ENCODE measurements at places on chromosomes 3 and 15.
A peak's percentile ranks its signal among the peaks of the same experiment; 100 is the strongest.

DNA sequence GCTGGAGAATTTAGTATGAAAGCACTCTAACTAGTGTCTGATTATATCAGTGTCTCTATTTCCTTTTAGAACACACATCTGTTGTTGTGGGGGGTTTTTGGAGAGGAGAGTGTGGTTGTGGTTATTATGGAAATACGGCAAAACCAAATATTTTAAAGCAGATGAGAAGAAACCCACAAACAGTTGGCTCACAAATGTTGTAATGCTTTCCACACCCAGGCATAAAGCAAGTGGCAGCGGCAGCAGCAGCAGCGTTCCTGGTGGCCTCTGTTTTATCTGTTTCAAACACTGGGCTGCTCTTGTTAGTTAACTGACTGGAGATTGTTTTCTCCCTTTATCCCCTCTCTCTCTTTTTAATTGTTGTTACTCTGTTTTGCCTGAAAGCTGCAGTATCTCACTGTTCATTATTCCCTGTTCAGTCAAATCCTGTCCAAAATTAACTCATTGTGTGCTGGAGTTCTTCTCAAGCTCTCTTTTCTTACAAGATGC, 1045.5 kb upstream of the NR2F2 start:
- no peak for DNase-seq

DNA sequence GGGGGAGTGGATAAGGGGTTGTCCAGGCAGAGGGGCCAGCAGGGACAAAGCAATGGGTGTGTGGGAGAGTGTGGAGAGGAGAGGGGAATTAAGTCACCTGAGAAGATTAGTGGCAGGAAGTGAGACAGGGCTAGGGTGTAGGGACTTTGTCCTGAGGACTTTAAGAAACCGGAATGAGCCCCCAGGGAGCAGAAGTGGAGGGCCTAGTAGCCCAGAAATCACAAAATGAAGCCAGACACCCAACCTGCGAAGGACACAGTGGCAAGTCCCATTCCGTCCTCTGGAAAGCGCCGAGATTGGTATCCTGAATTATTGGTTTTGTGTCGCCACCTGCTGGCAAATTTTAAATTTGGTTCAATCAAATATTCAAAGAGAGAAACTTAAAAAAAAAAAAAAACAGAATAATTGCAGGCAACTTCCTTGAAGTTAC, 78.0 kb upstream of the SLC25A36 start:
- DNase-seq = peak; percentile 46

DNA sequence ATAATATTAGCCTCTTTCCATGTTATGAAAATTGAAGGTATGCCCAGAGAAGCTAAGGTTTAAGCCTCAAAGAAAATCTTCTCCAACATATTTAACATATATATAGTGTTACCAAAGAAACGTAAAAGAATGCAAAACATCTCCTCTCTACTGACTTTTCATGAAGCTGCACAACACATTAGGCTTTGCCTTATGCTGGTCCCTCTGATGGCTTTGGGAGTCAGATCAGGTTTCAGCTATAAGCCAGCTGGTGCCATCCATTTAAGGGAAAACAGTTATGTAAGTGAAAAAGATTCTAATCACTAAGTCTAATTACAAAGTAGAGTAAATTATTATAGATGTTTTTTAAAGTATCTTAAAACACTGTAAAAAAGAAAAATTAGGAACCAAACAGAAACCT, 410.5 kb downstream of the LSAMP start:
- DNase-seq = no peak

DNA sequence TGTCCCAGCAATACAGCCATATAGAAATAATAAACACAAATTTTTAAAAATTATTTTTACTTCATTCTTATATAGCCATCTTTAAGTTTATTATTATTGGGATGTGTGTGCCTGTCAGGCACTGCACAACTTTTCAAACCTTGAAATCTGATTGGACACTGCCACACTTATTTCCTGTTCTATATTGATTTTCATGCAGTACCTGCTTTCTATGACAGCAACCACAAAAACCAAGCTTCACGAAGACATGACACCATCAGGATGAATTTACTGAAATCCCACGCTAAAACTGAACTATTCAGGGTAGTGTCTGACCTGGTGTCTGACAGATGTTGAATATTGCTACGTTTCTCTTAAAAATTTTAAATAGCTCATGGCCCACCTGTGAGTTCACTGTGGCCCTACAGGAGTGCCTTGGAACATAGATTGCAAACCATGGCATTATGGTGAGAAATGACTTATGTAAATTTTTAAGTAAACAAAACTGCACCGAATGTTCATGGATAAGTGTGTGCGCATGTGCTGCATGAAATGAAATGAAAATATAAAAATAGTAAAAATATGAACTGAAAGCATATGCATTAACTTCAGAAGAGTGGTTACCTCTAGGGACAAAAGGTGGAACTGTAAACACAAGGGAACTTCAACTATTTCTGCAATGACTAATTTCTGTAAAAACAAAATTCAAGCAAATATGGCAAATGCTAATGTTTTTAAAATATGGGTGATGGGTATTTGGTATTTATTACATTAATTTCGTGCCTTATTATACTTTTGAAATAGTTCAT, 152.3 kb downstream of the ZBTB20 start:
- DNase-seq = no peak

DNA sequence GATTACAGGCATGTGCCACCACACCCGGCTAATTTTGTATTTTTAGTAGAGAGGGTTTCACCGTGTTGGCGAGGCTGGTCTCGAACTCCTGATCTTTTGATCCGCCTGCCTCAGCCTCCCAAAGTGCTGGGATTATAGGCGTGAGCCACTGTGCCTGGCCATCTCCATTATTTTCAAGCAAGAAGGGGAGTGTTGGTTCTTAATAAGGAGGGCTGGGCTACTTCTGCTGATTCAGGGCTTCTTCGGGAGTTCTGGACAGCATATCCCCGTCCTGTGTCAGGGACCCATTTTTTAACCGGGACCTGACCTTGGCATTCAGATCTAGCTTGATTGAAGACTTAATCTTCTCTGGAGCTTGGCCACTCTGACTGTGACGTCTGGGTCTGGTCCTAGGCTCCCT, 74.1 kb upstream of the SYN2 start:
- DNase-seq = no peak

DNA sequence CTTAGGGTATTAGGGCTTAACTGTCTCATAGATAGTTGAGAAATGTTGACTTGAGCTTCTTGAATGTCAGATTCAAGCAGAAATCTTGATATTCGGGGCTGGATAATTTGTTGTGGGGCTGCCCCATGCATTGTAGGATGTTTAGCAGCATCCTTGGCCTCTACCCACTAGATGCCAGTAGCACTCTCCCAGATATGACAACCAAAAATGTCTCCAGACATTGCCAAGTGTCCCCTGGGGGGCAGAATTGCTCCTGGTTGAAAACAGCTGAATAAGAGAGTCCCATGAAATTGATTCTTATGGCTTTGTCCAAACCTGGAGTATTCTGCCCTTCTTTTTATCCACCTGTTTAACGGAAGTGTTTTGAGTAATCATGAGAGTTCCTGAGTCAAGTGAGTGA, 15.9 kb upstream of the LCMT2 start:
- no peak for DNase-seq

DNA sequence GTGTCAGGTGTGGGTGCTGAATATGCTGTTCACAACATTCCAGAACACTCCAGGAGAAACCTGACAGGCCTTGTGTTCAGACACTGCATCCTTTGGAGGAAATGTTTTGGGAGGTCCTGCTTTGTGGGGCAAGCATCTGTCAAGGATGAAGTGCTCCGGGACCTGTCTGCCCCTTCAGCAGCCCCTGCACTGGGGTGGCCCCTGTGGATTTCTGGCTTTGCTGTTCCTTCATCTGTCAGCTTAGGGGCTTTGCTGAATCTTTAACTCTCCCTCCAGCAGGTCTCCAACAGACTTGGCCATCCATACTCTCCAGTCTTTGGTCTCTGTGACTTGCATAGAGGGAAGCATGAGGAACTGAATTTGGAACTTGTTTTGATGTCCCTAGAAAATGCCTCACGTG, 3.1 kb downstream of the PRR23E start:
- DNase-seq = no peak

DNA sequence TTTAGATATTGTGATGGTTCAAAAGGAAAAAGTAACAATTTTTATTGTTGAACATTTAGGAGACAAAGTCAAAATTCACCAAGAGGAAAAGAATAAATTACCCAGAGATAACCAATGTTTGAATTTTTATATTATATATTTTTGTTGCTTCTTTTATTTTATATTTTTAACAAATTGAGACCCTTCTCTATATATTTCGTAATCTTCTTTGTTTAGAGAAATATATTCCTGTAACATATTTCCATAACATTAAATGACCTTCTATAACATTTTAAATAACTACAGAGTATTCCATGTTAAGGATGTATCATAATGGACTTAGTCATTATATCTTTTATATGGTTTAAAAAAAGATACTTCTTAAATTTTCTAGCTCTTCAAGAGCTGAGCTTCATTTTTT, 128.0 kb downstream of the RBPMS2 start:
- DNase-seq = no peak

DNA sequence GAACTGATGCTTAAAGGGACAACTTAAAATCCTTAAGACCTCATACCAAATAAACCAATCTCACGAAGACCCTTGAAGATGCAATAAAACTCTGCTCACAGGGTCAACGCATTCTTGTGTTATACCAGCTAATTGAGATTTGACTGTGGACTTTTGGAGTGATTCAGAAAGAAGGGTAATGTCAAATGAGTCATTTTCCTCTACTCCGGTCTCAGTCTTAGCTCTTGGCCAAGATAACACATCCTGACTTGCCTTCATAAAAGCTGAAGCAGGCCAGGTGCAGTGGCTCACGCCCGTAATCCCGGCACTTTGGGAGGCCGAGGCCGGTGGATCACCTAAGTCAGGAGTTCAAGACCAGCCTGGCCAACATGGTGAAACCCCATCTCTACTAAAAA, 3.8 kb downstream of the PKM start:
- DNase-seq = no peak

DNA sequence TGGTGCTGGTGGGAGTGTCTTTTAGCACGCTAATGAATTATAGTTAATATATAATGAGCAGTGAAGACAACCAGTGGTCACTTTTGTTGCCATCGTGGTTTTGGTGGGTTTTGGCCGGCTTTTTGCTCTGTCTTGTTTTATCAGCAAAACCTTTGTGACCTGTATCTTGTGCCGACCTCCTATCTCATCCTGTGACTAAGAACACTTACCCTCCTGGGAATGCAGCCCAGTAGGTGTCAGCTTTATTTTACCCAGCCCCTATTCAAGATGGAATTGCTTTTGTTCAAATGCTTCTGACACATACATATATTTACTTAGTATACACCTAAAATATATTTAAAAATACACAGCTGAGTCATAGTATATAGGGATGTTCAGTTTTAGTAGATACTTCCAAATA, 770.3 kb downstream of the PDCD6IP start:
- no peak for DNase-seq

- no peak for DNase-seq
These were observed 75.4 kb upstream of the PLXNA1 start for GRCh38 chr3:126907557-126907956.

DNA sequence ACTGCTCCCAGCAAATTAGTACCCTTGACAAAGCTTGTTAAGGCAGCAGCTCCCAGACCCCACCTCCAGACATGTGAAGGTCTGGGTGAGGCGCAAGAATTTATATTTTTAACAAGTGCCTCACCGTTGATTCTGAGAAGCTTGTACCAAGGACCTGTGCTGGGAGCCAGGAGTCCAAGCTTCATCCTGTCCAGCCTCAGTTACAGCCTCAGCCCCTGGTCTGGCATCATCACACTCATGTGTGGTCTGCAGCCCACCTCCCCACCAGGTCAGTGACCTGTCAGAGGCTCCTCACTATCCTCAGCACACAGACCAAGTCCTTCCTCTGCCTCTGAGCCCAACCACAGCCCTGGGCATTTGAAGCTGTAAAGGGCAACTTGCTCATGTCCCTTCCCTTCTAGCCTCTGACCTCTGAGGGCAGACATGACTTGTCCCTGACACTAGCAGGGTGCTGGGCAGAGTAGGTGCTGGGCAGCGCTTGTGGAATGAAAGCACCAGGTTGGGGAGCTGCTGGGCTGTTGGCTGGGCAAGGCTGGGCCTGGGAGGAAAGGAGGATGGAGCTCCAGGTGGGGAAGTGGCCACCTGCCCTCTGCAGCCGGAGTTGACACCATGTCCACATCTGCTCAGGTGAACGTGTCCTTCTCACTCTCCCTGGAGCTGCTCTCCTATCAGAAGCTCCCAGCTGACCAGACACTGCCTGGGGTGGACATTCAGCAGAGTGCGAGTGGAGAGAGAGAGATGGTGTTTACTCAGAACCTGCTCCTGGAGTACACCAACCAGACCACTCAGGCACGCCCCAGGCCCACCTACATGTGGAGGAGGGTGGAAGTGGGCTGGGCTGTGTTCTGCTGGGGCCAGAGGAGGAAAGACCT, 16.9 kb downstream of the ACAA1 start:
- peak; percentile 31 for DNase-seq

GRCh38 chr15:69802432-69802831, 295.3 kb downstream of the TLE3 start:
- no peak for DNase-seq

- no peak for DNase-seq
These were observed 2.5 kb downstream of the TMEM266 start for GRCh38 chr15:76062286-76062685.

- DNase-seq = no peak
These were observed 556.7 kb downstream of the SI start for GRCh38 chr3:164521644-164522043.

GRCh38 chr3:70899816-70900215, 587.4 kb upstream of the MDFIC2 start:
- no peak for DNase-seq

DNA sequence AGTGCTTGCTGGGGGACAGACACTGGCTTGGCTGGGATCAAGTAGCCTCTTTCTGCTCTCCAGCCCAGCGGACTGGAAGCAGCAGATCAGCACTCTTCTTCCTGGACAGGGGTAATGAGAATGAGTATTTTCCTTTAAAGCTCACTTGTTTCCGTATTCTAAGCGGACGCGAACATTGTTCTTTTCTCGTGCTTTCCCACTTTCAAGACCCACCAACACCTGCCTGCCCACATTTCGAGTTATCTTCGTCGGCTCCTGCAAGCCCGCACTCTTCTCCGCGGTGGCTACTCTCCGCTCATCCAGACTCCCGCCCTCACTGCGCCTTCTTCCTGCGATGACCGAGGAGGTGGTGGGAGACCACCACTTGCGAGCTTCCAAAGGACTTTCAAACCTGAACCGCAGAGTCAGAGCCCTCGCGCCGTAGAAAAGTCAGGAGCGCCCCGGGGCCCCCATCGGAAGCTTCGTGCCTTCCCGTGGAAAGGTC, 1.6 kb upstream of the PPM1L start:
- DNase-seq = no peak

DNA sequence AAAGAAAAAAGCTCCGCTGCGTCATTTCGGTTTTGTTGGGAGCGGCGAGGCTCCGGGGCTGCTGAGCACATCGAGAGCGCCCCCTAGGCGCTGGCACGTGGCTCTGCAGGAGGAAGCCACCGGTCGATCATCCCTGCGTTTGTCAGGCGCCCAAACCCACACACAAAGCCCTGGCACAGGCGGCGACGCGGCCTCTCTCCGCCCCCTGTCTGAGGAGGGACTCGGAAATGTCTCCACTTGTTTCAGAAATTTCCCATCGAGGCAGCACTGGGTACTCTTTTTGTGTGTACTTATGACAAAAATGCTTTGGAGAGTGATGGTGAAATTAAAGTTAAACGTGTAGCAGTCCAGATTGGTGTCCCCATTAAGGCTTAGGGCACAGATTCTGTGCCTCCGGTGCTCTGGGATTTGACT, 407.3 kb upstream of the ONECUT1 start:
- peak; percentile 41 for DNase-seq
